ENCODE measurements at places on chromosomes 7 and 10. TPM values are rescaled to one million over a fixed set of nuclear protein-coding genes. Genes with fewer than 3 reads are reported as not detected.

FKBP6 gene
- polyA plus RNA-seq, result 0.04 TPM

AKR1C1 gene
- polyA plus RNA-seq, result 12.0 TPM

GARS1 gene
- 50.9 TPM for polyA plus RNA-seq

RBM33 gene
- 42.8 TPM for polyA plus RNA-seq

GRCh38 chr7:50781381-50782293, 1.1 kb downstream of the GRB10 start:
- H3K27me3 ChIP-seq, result peaks cover 19% of the 10 kb centered on the region
- H3K27ac ChIP-seq, result no peak overlapping the region
- no peak overlapping the region for H3K4me3 ChIP-seq
- H3K4me1 ChIP-seq, result peaks cover 3% of the 10 kb centered on the region
- no peaks in the 10 kb centered on the region for H3K36me3 ChIP-seq

GRCh38 chr7:113730309-113730955, 188.4 kb downstream of the PPP1R3A start:
- no peak overlapping the region for H3K4me3 ChIP-seq
- no peak for DNase-seq
- no peaks in the 10 kb centered on the region for H3K4me1 ChIP-seq

DNA sequence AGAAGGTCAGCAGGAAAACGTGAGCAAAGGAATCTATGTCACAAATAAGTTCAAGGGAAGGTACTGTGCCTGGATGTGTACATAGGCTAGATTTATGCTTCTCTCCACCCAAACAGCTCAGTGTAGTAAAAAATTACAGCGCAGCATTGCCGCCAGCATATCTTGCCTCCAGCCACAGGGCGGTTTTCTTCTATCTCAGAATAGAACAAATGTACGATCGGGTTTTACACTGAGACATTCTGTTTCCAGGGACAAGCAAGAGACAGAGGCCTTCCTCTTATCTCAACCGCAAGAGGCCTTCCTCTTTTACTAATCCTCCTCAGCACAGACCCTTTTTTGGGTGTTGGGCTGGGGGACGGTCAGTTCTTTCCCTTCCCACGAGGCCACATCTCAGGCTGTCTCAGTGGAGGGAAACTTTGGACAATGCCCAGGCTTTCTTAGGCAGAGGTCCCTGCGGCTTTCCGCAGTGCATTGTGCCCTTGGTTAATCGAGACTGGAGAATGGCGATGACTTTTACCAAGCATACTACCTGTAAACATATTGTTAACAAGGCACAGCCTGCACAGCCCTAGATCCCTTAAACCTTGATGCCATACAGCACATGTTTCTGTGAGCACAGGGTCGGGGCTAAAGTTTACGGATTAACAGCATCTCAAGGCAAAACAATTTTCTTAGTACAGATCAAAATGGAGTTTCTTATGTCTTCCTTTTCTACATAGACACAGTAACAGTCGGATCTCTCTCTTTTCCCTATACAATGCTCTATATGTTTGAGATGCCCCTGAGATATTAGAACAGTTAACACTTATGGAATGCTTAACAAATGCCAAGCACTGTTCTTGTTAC, 11.6 kb upstream of the ABHD11 start:
- no peak for DNase-seq
- peaks cover 4% of the 10 kb centered on the region for H3K4me1 ChIP-seq

- H3K4me3 ChIP-seq, result no peak overlapping the region
- H3K27me3 ChIP-seq, result peaks cover 62% of the 10 kb centered on the region
- no peak overlapping the region for H3K27ac ChIP-seq
- no peaks in the 10 kb centered on the region for H3K36me3 ChIP-seq
- DNase-seq, result no peak
- no peaks in the 10 kb centered on the region for H3K4me1 ChIP-seq
Observed at GRCh38 chr7:155483868-155484325, 26.0 kb downstream of the EN2 start.

GRCh38 chr7:33744293-33745075, 160.9 kb upstream of the BMPER start:
- H3K4me1 ChIP-seq, result no peaks in the 10 kb centered on the region
- H3K36me3 ChIP-seq, result no peaks in the 10 kb centered on the region
- H3K4me3 ChIP-seq, result no peak overlapping the region

- H3K4me3 ChIP-seq, result no peak overlapping the region
- no peak for DNase-seq
- H3K36me3 ChIP-seq, result no peaks in the 10 kb centered on the region
- H3K27ac ChIP-seq, result no peak overlapping the region
Observed at GRCh38 chr10:106136175-106136574, 1028.3 kb downstream of the SORCS1 start.

- no peak for DNase-seq
- no peaks in the 10 kb centered on the region for H3K27me3 ChIP-seq
Observed at GRCh38 chr7:91082852-91083495, 181.3 kb upstream of the FZD1 start.

- no peaks in the 10 kb centered on the region for H3K4me1 ChIP-seq
- H3K27me3 ChIP-seq, result no peaks in the 10 kb centered on the region
- DNase-seq, result peak; percentile 18
Observed at GRCh38 chr7:90165724-90166123, 11.5 kb downstream of the STEAP1 start.

GRCh38 chr7:64883113-64883905, 19.8 kb upstream of the ZNF273 start:
- no peak for DNase-seq
- peaks cover 66% of the 10 kb centered on the region for H3K27me3 ChIP-seq
- no peak overlapping the region for H3K27ac ChIP-seq
- no peaks in the 10 kb centered on the region for H3K36me3 ChIP-seq
- no peaks in the 10 kb centered on the region for H3K4me1 ChIP-seq
- no peak overlapping the region for H3K4me3 ChIP-seq

- peaks cover 10% of the 10 kb centered on the region for H3K27me3 ChIP-seq
- no peak for DNase-seq
- H3K36me3 ChIP-seq, result no peaks in the 10 kb centered on the region
- peaks cover 18% of the 10 kb centered on the region for H3K4me1 ChIP-seq
- no peak overlapping the region for H3K4me3 ChIP-seq
Observed at GRCh38 chr10:79442171-79443040, 3.0 kb downstream of the ZCCHC24 start.

DNA sequence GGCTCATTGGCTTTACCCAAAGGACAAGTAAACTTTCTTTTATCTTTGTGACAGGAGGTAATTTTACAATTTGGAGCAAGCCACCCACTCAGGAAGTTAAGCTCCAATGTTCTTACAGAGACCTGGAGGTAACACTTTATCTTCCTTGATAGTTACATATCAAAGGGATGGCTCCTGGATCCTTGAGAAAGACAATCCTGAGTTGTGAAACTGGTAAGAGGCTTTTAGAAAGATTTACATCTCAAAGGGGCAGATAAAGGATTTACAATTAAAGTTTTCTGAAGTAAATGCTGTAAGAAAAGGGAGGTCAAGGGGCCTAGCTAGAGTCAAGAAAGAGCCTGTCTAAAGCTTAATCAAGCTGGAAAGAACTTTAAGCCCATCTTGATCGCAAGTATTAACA, 124.4 kb upstream of the ZNF804B start:
- no peaks in the 10 kb centered on the region for H3K4me1 ChIP-seq
- H3K36me3 ChIP-seq, result no peaks in the 10 kb centered on the region
- H3K4me3 ChIP-seq, result no peak overlapping the region
- DNase-seq, result no peak
